ENCODE measurements at places on chromosomes 12 and 14.

DNA sequence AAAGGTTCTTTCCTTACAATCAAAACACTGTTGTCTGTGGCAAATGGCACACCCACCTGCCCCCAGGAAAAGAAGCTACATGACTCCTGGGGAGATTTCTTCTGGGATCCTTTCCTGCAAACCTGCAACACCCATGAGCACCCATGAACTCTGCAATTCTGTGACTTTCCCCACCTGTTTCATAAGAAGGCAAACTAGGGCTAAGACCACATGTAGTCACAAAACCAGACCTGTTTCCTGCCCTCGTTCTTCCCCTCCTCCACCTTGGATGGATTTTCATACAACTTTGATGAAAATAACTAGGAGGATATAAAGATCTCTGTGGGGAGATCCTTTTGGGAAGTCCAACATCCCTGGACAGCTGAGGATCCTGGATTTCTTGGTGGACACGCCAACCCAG lies 1084.7 kb downstream of the BCL11B start:
- DNase-seq = no peak

DNA sequence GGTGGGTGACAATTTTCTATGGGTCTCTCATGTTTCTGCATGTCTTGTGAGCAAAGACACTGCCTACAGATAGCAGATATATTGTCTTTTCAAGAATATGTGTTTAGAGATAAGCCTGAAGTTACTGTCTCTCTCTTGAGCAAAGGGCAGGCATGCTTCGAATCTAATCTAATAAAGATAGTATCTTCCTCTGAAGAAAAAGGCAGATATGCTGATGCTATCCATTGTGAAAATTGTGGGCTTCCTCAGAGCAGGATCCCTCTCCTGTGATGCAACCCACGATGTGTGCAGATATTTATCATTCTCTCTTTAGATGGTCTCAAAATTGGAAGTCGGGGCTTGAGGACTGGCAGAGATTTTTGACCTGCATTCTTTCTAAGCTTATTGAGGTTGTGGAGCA lies 187.0 kb downstream of the DACT1 start:
- no peak for DNase-seq

- no peak for DNase-seq
Measured at GRCh38 chr12:122183588-122183940, 641 bp downstream of the LRRC43 start.

DNA sequence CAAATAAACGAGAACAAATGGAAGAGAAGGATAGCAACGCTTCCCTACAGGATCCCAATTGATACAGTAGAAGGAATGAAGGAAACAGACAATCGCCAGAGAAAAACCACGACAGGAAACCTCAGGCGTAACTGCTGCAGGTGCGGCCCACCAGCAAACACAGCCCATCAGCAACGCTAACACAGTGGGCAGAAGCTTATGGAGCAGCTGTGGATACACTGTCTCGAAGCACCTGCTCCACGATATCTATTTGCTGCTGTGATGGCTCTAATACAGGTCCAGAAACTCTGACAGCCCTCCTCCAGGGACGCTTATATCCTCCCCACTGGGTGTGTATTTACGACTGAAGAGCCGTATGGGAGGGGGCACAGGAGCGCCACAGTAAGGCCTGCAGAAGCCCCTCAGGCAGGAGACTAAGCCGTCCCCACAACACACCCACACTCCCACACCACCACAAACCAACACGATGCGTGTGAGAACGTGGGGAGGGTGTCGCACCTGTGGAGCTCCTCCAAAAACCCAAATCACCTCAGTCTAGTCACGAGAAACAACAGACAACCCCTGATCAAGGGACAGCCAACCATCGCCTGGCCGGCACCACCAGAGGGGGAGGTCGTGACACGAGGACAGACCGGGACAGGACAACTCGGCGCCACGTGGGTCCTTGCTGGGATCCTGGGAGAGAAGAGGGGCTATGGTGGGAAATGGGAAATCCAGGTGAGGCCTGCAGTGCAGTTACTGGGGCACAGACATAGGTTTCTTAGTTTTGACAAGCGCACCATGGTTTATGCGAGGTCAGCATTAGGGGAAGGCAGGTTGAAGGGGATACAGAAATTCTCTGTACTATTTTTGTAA lies 24.0 kb downstream of the POLE start:
- DNase-seq = no peak

GRCh38 chr14:61498811-61499210 lies 177.4 kb downstream of the PRKCH start:
- DNase-seq = peak; percentile 41

- DNase-seq = peak; percentile 26
Measured at GRCh38 chr12:57902478-57902969, 38.8 kb upstream of the ATP23 start.

DNA sequence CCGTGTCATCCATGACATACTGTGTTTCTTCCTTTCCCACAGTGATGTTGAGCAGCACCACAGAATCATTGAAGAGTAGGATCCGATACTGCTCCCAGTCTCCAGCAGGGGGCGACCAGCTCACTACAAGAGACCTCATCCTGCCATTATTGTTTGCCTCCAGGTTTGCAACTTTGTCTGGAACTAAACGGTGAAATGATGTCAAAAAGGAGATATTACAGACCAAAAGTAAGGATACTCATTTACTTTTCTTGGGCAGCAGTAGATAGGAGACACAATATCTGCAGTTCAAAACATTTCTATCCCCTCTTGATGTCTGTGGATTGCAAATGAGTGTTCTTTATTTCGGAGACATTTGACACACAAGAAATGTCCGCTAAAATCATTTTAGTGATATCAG lies 47.2 kb downstream of the PTPRB start:
- peak; percentile 72 for DNase-seq

GRCh38 chr14:24310646-24311604 lies at the start of gene LTB4R:
LTB4R (plus strand) TSS chr14:24311502; CDS start chr14:24315652, 4,150 bp downstream.
- peak; percentile 76 for DNase-seq

GRCh38 chr12:117192057-117192456 lies 1.8 kb upstream of the FBXO21 start:
- DNase-seq = peak; percentile 28

- peak; percentile 8 for DNase-seq
Measured at GRCh38 chr14:31968107-31968810, 108.8 kb upstream of the ARHGAP5 start.

GRCh38 chr12:25811656-25812126 lies 146.8 kb upstream of the RASSF8 start:
- peak; percentile 55 for DNase-seq

DNA sequence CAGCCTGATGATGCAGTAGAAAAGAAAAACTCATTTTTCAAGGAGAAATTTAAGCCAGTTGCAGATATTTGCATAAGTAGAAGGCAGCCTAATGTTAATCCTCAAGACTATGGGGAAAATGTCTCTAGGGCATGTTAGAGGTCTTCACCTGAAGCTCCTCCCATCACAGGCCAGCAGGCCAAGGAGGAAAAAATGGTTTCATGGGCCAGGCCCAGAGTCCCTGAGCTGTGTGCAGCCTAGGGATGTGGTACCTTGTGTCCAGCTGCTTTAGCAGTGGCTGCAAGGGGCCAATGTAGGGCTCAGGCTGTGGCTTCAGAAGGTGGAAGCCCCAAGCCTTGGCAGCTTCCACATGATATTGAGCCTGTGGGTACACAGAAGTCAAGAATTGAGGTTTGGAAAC lies 1946.7 kb upstream of the FLRT2 start:
- DNase-seq = no peak

GRCh38 chr12:64194333-64195149 lies 27.6 kb downstream of the KICS2 start:
- no peak for DNase-seq

- peak; percentile 96 for DNase-seq
Measured at GRCh38 chr14:23119363-23120327, 590 bp upstream of the CEBPE start.

DNA sequence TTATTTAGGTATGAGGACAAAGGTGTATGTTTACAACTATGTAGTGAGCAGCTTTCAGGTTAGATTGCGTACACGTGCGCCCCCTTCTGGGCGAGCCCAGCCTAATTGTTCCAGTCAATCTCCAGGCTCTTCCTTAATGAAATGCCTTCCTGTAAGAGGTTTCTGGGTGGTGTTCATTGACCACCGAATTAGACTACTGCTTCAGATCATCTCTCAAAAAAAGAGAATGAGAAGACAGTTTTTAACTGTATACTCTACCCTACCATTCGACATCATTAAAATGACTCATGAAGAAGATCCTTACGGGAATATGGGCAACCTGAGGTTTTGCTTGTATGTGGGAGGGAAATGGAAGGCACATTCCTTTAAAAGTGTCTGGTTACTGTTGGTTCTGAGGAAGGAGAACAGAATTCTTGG lies 2.1 kb downstream of the LUM start:
- peak; percentile 68 for DNase-seq

DNA sequence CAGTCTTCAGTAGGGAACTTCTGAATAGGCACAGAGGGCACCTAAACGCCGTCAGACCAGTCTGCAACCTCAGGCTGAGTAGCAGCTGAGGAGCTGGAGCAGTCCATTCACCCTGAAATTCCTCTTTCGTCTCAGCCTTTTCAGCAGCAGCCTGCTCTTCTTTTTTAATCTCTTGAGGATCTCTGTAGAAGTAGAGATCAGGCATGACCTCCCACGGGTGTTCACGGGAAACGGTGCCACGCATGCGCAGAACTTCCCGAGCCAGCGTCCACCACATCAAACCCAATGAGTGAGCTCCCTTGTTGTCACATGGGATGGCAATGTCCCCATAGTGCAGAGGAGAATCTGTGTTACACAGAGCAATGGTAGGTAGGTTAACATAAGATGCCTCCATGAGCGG lies 11.1 kb upstream of the MARK3 start:
- DNase-seq = no peak

- peak; percentile 90 for DNase-seq
Measured at GRCh38 chr12:100128512-100128908, 14.2 kb downstream of the BLTP3B start.

GRCh38 chr14:89575386-89576061 lies 158.5 kb upstream of the FOXN3 start:
- DNase-seq = no peak

DNA sequence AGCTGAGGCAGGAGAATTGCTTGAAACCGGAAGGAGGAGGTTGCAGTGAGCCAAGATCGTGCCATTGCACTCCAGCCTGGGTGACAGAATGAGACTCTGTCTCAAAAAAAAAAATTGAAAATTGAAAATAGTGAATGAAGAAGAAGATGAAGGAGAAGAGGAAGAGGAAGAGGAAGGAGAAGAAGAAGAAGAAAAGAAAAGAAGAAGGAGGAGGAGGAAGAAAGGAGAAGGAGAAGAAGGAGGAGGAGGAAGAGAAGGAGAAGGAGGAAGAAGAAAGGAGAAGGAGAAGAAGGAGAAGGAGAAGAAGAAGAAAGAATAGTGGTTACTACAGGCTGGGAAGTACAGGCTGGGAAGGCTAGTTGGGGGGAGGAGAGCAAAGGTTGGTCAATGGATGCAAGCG lies 124.3 kb upstream of the CPSF6 start:
- DNase-seq = no peak

- DNase-seq = no peak
Measured at GRCh38 chr14:92502541-92503286, 10.9 kb upstream of the RIN3 start.

DNA sequence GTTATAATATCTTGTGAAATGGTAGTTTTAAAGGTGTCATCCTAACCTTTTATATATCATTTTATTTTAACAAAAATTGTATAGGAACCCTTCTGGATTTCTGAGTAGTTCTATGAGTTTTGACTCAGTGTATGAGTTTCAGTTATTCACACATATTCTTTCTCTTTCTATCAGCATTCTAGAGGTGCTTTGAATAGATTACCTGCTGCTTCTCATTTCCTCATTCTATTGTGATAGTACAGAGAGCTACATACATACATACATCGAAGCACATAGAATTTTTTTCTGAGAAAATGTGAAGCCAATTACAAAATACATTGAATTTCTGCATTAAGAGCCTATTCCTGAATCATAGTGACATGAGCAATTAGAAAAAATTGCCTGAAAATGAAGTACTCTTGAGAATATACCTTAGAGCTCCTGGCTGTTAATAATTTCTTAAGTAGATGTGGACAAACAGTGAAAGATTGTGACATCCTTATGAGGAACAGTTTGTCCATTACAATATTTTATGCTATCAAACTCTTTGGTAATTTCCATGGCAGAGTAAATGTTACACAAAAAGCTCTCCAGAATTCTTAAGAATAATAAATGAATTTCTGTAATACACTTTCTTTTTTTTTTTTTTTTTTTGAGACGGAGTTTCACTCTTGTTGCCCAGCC lies 556.6 kb downstream of the TRHDE start:
- no peak for DNase-seq

DNA sequence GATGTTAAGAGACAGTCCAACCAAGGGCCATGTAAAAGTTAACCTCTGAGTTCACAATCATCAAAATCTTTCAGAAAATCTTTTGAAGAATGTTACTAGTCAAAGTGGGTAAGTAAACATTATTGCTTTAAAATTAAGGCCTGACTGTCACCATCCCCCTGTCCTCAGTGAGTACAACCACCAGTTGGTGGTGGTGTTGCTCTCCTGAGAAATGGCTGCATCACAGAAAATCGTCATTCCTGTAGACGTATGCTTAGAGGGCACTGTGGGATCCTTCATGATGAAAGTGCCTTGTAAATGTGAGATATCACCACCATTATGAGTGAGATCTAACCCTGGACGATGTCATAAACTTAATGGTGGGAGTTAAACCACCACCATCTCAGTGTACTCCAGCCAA lies 451.2 kb downstream of the RPS29 start:
- DNase-seq = peak; percentile 12

- DNase-seq = no peak
Measured at GRCh38 chr12:54829511-54829910, 24.8 kb upstream of the MUCL1 start.

DNA sequence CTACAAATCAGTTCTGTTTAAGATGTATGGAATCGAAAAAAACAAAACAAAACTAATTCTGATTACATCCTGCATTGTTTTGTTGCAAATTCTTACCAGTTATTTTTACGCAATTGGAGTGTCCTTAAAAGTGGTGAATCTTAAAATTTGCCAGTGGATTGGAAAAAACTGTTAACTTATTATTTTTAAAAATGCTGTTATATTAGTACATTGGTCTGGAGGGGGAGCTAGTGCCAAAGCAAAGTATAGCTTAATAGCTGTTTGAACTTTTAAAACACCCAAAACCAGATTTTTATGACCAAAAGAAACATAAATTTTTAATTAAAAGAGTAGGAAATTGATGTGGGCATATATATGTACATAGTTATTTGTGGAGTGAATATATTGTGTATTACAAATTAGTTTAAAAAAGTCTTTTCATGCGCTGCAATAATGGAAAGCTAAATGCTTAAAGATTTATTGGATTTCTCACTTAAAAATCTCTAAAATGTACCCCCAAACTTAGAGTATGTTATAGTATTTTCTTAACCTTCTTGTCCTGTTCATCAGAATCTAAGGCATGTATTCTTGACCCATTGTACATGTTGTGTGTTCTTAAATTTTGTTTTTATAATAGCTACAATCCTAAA lies 2.5 kb downstream of the FUT8 start:
- peak; percentile 46 for DNase-seq

GRCh38 chr12:52350021-52350620 lies 17.2 kb downstream of the KRT85 start:
- DNase-seq = no peak
